Caudate nucleus (tissue), 63 donors: ENCODE measurements at places on chromosomes 11 and 22.
A peak's percentile ranks its signal among the peaks of the same experiment; 100 is the strongest.

GRCh38 chr11:108589136-108589535 is 4.4 kb downstream of the EXPH5 start:
- no peak for DNase-seq

- no peak for DNase-seq
Observed at GRCh38 chr11:66268952-66269905, 790 bp downstream of the RAB1B start.

- DNase-seq = no peak
Observed at GRCh38 chr22:45238076-45238956, 2.4 kb downstream of the KIAA0930 start.

DNA sequence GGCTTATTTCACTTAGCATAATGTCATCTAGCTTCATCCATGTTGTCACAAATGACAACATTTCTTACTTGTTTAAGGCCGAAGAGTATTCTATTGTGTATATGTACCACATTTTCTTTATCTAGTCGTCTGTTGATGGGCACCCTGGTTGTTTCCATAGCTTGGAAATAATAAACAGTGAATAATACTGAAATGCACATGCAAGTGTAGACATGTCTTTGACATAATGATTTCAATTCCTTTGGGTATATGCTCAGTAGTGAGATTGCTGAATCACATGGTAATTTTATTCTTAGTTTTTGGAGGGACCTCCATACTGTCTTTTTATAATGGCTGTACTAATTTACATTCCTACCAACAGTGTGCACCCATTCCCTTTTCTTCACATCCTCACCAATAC is 508.0 kb downstream of the NELL1 start:
- DNase-seq = no peak

DNA sequence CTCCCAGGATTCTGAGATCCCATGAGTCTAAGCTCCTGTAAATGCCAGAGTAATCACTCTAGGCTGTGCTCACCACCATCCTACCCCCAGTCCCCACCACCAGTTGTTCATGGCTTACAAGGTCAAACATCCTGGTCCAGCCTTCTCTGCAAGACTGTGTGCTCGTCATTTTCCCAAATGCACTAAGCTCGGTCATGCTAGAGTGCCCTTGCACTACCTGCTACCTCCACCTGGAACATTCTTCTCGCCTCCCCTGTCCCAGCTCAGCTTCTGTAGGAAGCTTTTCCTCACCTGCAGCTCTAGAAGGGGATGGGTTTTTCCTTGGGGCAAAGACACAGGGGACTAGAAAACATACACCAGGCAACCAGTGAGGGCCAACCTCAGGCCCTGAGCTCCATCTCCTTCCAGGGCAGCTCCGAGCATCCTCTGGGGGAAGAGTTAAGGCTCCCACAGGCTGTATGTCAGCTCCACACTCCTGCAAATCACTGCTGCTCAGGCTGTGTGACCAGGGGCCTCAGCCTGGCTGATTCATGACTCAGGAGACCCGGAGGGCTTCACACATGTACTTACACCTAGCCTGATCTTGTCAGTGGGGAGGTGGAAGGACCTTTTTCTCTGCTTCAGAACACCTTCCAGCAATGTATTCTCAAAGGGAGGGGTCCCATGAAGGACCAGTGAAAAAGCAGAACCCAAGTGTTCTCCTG is 37.2 kb upstream of the CSNK2A3 start:
- DNase-seq = no peak

- peak; percentile 62 for DNase-seq
Observed at GRCh38 chr11:59197991-59198390, 14.7 kb downstream of the MPEG1 start.

DNA sequence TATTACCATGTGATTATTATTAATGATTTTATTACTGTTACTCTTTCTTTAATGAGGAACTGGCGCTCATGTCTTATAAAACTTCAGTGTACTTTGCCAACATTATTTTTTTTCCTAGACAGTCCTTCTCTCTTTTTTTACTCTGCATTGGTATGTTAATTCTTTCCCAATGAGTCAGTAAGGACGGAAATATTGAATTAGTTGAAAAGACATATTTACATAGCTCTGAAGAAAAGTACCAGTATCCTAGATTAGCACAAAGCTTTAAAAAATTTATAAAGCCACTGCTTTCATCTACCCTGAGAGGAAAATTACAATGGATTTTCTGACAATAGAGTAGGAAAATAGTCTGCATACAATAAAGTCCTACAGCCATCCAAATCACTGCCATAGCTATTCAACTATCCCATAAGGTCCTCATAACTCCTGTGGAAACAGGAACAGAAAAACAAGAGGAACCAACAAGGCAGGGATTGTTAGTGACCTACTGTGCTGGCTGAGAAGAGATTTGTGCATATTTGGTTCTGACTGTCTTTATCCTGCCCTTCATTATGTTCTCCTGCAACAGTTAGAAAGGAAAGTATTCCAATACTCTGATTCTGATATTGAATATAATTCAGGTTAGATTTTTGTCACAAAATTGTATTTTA is 314.4 kb downstream of the AASDHPPT start:
- DNase-seq = no peak

DNA sequence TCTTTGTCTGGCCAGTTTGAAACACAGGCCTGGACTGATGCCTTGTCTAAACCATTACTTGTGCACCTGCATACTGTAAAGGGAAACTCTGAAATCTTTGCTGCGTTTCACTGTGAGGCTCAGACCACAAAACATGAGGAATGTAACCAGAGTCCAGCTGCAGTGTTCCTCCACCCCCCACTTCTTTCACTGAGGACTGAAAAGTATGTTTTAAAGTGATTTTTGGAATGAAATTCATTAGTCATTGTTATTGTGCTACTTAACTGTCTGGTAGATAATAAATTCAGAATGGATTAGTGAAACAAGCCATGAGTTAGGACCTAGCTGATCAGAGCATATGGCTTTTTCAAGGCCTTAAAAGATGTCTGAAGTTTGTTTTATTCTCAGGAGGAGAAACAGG is 181.2 kb downstream of the WNT11 start:
- no peak for DNase-seq

DNA sequence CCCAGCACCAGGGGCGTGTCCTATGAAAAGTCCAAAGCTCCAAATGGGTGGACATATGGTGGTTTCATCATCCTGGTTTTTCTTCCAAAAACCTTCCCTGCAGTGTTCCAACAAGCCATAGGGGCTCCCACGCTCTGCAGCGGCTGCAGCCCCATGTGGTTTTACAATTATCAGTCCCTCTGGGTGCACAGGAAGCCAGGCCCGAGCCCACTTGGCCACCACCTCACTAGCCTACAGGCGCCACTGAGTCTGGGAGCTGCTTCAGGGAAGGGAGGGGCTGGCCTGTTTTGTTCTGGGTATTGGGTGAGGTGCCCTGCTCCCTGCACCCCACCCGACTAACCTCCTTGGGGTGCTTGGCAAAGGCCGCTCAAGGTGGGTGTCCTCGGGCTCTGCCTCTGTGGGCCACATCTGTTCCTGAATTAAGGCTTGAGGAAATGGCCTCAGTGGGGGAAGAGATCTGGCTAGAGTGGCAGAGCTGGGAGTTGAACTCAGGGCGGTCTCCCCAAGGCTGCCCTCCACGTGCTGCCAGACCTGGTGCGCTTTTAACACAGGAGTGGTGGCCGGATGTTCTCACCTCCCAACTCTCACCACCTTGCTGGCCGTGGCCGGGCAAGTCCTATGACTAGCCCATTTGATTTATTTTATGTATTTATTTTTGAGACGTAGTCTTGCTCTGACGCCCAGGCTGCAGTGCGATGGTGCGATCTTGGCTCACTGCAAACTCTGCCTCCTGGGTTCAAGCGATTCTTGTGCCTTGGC is 5.3 kb upstream of the CDC42BPG start:
- DNase-seq = no peak

- no peak for DNase-seq
Observed at GRCh38 chr22:17471886-17472535, 91.3 kb upstream of the SLC25A18 start.
